Kidney tubule cell (primary cell): ENCODE measurements at places on chromosomes 11 and 22.

- DNase-seq: no peak
Measured at GRCh38 chr11:120805960-120806555, 217.8 kb upstream of the TBCEL start.

DNA sequence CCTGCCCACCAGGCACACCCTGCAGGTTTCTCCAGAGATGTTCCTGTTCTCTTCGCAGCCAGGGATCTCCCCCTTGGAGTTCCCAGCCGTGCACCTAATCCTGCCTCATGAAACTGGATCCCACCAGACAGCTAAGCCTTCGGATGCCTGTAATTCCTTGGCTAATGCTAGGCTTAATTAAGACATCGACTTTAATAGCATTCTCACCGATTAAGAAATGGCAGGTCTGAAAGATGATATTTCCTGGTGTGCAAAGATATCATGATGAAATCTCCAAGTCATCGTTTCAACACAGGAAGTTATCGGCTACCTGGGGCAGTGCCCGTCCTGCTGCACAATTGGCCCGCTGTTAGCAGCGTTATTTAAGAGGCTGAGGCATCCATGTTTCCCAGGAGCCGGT, 41.5 kb upstream of the CCND1 start:
- no peak for DNase-seq

- DNase-seq: peak; percentile 19
Measured at GRCh38 chr11:110526323-110526722, 96.6 kb downstream of the FDX1 start.

- peak; percentile 57 for DNase-seq
Measured at GRCh38 chr11:3632070-3632660, 9.6 kb downstream of the ART5 start.

GRCh38 chr22:30423301-30423958, 2.1 kb upstream of the MTFP1 start:
- peak; percentile 92 for DNase-seq

- DNase-seq: no peak
Measured at GRCh38 chr22:30856741-30857502, 111.7 kb downstream of the MORC2 start.

GRCh38 chr11:119368121-119369034, 13.1 kb downstream of the USP2 start:
- DNase-seq: peak; percentile 62

DNA sequence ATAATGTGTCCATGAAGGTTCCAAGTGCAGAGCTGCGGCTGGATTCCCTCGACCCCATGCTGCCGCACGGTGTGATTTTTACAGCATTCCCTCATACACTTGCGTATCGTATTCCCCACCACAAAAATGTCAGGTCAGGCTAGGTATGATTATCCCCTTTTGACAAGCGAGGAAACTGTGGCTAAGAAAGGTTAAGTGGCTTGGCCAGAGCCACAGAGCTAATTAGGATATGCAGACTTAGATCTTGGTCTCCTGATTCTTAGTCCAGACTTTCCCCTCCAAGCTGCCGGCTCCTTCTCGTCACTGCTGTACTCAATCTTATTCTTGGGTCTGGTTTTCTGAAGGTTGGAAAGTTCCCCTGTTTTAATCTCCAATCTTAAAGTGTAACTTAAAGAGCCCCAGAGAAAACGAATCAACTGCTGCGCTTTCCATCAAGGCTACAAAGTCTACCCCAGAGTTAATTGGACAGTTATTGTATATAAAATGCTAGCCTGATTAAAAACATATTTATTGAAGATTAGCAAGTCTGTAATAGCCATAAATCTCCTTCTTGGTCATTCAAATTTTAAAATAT, 176.6 kb downstream of the ADAMTS15 start:
- DNase-seq: no peak

DNA sequence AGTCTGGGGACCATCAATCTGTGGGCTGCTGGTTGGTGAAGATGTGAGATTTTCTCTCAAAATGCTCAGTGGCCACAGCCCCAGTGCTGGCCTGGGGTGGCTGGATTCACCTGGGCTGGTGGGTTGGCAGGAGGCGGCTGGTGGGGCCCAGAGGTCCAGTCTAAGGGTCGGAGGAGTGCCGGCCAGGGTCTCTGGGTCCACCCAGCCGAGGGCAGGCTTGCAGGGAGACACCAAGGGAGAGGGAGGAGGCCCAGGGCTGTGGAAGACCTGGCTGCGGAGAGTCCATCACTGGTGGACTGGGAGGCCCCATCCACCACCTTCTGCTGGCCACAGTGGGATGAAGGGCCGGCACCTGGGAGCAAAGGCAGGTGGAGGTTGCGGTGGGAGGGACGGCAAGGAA, 582 bp upstream of the SHANK3 start:
- no peak for DNase-seq

DNA sequence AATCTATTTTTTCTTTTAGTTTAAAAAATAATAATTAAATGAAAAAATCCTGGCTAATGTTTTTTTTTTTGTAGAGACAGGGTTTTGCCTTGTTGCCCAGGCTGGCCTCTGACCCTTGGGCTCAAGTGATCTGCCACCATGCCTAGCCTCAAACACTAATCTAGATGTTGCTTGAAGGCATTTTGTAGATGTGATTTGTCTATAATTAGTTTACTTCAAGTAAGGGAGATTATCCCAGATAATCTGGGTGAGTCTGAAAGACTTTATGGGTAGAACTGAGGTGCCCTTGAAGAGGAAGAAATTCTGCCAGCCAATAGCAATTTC, 38.6 kb upstream of the RBFOX2 start:
- DNase-seq: no peak

- DNase-seq: no peak
Measured at GRCh38 chr11:22728600-22729389, 62.4 kb downstream of the GAS2 start.

GRCh38 chr11:134469627-134470026, 57.6 kb upstream of the B3GAT1 start:
- DNase-seq: no peak

DNA sequence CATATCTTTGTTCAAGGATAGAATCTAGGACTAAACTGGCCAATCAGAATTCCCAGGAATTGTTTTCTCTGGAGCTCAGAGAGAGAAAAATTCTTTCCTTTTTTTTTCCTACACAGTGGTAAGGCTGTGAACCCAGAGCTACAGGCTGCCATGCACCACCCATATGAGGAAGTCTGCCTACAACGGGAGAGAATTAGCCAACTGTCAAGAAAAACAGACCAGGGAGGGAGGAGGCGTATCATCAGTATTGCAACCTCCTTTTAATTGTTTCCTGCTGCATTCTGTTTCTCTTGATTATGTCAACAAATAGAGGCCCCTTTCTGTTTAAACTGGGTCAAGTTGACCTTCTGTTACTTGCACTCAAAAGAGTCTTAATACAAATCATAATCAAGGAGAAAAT, 176.5 kb upstream of the UBASH3B start:
- no peak for DNase-seq

DNA sequence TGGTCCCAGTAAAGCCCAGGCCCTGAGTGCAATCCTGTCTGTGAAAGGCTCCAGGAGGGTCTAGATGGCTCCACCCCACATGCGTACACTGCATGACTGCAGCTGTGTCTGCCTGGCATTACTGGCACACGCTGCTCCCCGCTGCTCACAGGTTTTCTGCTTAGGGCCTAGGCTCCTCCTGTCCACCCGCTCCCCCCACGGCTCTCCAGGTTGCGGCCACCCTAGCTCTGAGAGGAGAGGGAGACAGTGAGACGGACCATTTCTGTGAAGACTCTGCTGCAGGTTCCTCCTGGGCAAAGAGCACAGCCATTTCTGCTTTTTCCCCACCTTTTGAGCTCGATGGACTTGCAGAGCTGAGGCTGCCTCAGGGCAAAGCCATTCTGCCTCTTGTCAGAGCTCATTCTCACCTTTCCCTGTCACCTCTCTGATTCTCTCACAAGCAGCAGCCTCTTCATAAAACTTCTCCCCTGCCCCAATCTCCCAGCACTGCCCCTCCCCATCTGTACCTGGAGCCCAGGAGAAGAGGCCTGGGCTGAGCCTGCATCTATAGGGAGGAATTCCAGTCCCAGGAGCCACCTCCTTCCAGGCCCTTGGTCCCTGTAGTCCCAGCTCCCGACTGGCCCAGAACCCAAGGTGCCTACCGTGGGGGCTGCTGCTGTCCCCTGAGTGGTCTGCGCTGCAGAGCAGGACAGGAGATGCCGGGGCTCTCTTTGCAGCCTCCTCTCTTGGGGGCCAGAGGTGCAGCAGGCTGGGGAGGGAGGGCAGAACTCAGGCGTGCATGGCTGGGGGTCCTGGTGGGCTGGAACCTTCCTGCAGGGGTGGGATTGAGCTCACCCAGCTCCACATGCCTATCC, 433.7 kb upstream of the B3GAT1 start:
- no peak for DNase-seq

GRCh38 chr11:128500493-128500892, 86.9 kb downstream of the ETS1 start:
- no peak for DNase-seq

- peak; percentile 96 for DNase-seq
Measured at GRCh38 chr22:35840302-35840739, 122.6 kb downstream of the APOL5 start.

GRCh38 chr11:33207408-33207985, 46.2 kb upstream of the CSTF3 start:
- DNase-seq: peak; percentile 19

DNA sequence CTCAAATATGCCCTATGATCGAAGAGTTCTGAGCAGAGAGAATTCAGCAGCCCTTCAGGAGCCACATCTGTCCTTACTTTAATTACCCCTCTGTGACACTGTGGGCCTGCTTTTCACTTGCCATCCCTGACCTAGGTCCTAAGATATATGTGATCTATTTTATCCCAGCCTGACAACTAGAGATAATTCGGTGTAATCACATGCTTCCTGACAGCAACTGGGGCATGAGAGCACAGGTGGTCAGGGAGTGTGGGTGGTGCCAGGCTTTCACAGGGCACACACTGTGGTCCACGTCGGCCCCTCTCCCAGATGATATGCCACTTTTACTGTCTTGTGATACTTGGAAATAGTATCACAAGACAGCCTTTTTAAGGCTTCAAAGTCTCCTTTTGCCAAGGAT, 3.9 kb downstream of the TUBA8 start:
- no peak for DNase-seq

- DNase-seq: no peak
Measured at GRCh38 chr11:112623057-112623456, 338.2 kb upstream of the NCAM1 start.

- DNase-seq: no peak
Measured at GRCh38 chr11:57512646-57513451, 2.7 kb downstream of the SLC43A1 start.

DNA sequence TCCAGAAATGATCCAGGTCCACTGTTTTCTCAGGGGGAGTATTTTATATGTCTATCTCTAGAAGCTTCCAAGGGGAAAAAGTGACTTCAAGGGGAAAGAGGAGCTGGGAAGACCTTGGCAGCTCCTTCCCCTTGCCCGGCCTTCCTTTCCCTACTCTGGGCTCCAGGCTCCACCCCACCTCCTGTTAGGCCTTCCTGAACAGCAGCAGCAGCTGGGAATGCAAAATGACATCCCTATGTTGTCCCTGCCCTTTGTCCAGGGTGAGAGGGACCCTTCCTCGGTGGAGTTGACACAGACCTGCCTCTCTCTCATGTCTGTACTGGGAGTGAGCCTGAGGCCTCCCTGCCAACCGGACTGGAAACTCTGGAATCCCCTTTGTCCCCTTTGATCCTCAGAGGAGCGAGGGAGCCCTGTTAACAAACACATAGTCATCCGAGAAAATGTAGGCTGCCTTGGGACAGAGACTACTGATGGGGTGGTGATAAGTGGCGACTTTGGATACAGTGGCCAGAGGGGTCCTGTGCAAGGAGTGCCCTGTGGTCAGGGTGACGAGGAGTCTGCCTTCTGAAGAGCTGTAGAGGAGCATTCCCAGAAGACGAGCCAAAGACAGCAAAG, 9.0 kb upstream of the MALAT1 start:
- DNase-seq: peak; percentile 21

- no peak for DNase-seq
Measured at GRCh38 chr11:27100534-27100933, 59.9 kb downstream of the BBOX1 start.

DNA sequence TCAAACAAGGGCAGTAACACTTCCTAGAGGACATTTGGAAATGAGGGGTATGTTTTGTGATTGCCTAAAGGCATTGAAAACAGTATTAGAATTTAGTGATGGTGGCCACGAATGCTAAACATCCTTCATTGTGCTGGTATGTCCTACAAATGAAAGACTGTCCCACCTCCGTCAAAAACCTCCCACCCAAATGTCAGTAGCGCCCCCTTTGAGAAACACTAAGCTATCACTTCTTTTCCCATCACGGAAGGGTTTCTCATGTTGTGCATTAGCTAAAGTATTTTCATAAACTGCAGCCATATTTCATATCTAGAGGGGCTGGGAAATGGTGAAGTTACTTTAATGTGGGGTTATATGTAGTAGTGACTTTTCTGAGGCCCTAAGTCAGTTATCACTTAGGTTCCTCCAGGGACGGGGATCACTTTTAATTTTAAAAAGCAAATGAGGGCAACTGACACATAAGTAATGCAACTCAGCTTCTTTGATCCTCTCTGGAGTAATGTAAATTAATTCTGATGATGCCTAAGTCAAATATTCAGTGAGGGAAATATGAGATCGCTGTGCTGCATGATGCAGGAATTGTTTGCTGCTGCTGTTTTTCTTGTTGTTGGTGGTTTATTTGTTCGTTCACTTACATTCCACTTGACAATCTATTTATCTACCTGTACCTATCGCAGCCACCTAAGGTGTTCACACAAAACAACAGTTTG, 1403.4 kb upstream of the TENM4 start:
- no peak for DNase-seq

DNA sequence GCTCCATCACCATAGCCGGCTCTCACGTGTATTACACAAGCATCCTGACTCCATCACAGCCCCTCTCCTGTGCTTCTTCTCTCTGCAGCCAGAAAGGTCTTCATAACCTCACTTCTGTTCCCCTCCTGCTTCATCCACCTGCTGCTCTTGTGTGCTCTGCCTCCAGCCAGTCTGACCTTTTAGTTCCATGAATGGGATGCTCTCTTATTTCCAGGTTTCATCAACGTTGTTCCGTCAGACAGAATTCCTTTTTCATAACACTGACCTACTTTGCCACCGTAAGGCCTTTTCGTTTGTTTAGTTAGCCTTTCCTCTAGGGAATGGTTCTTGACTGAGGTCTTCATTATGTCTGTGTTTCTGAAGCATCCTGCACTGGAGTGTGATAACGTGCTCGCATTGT, 18.8 kb downstream of the GRAMD1B start:
- DNase-seq: no peak

- DNase-seq: no peak
Measured at GRCh38 chr11:121090145-121090721, 10.8 kb upstream of the TECTA start.

DNA sequence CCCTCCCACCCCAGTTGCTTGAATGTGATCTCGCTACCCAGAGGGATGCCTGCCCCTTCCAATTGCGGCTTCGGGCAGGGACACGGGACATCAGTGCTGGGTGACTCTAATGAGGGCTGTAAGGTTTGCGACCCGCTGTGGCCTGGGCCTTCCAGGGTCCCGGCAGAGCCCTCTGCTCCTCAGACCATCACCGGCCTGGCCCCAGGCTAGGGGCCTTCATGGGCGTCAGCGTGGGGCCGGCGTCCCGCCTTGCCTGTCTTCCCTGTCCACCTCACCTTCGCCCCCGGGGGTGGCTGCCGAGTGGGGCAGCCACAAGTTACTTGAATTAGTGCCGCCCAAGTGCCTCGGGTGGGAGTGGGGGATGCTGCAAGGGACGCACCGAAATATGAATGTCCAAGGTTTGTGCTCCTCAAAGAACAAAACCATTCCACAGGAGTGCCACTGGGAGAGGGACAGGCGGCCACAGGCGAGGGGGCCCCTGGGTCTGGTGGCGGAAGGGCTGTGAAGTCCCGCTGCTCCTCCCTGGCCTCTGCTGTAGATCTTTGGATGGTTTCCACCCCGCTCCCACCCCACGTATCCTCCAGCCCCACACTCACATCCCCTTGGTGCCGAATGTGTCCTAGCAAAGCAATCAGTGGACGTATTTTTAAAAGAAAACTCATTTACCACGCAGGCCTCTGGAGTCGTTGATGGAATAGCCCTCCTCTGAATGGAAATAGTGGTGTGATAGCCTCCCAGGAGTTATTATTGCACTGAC, 317.1 kb downstream of the NTM start:
- no peak for DNase-seq
